ENCODE measurements at places on chromosomes 2 and 18.

DNA sequence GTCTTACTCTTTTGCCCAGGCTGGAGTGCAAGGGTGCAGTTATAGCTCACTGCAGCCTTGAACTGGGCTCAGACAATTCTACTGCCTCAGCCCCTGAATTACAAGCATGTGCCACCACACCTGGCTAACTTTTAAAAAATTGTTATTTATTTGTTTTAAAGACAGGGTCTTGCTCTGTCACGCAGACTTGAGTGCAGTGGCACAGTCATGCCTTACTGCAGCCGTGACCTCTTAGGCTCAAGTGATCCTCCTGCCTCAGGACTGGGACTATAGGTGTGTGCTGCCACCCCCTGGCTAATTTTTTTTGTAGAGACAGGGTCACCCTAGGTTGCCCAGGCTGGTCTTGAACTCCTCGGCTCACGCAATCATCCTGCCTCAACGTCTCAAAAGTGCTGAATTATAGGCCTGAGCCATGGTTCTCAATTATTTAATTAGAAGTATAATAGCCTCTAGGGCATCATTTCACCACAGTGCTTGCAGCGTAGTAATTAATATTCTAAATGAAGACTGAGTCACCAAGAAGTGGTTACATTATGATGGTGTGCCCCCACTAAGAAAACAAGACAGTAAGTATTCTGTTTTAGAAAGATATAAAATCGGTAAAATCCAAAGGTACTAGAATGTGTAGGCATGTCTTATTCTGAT is 69.6 kb downstream of the EML4 start:
- no peak for DNase-seq

DNA sequence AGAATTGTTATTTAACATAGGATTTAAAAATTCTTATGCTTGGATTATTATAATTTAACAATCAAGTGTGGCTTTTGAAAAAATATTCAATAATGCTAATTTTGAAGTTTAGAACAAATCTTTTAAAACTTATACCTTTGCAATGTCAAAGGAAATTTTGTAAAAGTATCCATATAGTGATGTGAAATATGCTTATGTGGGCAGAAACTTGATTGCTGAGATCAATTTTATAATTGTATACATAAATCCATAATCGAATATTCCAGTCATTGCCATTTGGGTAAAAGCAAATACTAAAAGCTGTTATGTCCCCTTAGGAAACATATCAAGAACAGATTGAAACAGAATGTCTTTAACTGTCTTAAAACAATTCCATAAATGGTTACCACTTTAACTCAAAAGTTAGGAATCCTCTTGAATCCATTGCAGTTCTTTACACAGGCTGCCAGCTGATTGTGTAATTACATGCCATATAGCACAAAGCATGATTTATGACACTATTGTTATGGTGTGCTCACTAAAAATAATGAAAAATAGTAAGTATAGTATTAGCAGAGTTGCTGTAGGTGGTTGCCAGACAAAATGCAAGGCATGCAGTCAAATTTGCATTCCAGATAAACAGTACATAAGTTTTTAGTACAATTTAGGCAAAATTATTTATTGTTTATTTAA is 24.2 kb downstream of the PLCL1 start:
- no peak for DNase-seq

DNA sequence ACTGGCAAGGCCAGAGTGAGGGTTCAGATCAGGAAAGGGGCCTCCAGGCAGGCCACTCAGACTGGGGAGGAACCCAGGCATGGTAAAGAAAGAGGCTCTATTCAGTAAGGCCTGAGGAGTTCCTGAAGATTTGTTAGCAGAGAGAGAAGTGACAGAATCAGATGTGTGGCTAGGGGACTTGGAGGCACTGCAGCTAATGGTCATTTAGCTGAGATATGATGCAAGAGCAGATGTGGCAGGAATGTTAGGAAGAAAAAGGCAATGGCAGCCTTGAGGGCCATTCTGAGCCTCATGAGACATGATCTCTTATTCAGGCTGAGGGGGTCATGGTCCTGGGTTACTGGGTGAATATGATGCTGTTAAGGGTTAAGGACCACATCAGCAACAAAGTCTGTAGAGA is 73.4 kb downstream of the CCDC93 start:
- DNase-seq, result no peak

GRCh38 chr18:75507636-75508035 is 80.1 kb upstream of the SMIM21 start:
- DNase-seq, result no peak

- peak; percentile 27 for DNase-seq
Observed at GRCh38 chr2:167196461-167197252, 308.4 kb downstream of the XIRP2 start.

GRCh38 chr2:133484784-133485183 is 83.5 kb downstream of the NCKAP5 start:
- no peak for DNase-seq

- no peak for DNase-seq
Observed at GRCh38 chr2:77328134-77328931, 193.8 kb downstream of the LRRTM4 start.

DNA sequence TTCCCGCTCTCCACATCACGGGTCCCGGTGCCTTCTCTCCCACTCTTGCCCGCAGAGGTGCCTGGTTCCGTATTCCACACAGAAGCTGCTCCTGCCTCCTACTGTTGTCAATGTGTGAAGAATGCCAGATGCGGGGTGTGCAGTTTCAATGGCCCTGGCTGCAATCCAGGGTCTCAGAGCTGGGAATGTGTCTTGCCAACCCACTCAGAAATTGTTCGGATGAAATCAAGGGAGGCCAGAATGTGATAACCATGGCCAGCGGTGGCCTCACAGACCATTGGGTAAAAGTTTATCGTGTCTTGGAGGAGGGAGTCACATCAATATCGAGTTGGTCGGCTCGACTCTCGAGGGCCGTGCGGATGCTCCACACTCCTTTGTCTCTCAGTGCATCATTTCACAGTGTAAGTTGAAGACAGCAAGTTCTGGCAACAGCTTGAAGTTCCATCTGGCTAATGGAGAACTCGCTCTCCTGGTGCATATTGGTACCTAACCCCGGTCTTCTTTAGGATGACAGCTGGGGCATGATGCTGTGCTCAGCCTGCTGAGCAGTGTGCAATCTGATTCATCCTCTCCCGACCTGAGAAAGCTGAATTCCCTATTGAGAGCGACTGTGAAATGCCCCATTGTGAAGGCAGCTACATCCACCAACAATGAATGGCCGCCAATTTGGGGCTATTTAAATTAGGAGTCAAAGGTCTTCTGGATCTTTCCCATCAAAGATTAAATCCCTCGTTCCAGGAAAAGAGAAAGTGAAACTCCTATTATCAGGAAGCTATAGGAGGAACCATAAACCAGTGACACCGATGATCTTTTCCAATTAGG is 389.0 kb downstream of the SOX11 start:
- DNase-seq, result no peak

- no peak for DNase-seq
Observed at GRCh38 chr18:1455605-1456004, 550.9 kb downstream of the ADCYAP1 start.

DNA sequence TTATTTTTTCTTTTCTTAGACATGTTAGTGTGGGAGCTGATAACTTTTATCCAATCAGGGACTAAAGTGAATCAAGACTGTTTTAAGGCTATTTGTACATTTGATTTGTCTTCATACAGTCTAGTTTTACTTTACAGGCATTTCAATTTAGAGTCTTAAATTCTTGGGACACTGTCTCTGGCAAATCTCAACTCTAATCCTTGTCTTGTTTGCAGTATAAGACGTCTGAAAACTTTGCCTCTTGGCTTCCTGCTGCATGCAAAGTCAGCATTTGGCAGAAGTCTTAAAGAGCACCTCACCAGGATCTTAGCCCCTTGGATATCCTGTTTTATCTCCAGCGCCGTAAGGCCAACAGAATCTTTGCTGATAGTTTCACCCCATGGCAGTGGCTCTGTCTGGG is 30.3 kb downstream of the SPOPL start:
- no peak for DNase-seq

DNA sequence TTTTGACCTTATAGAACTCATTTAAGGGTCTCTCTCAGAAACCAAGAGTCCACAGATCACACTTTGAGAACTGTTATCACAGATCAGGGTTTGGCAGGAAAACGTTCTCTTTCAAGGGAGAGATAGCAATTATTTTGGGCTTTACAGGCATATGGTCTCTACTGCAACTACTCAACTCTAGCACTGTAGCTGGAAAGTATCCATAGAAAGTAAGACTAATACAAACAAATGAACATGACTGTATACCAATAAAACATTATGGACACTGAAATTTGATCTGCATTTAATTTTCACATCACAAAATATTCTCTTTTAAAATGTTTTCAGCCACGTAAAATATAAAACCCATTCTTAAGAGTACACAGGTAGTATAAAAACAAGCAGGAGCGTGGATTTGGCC is 100.5 kb downstream of the TRIP12 start:
- no peak for DNase-seq

GRCh38 chr2:215430528-215431187 is 5.2 kb downstream of the FN1 start:
- no peak for DNase-seq

- no peak for DNase-seq
Observed at GRCh38 chr2:195322324-195322723, 334.7 kb upstream of the SLC39A10 start.

Data from AG04450 (cell line).